Uterus (tissue), 4 donors: ENCODE measurements at places on chromosomes 5 and 9. TPM values are rescaled to one million over a fixed set of nuclear protein-coding genes. Genes with fewer than 3 reads are reported as not detected.

DNA sequence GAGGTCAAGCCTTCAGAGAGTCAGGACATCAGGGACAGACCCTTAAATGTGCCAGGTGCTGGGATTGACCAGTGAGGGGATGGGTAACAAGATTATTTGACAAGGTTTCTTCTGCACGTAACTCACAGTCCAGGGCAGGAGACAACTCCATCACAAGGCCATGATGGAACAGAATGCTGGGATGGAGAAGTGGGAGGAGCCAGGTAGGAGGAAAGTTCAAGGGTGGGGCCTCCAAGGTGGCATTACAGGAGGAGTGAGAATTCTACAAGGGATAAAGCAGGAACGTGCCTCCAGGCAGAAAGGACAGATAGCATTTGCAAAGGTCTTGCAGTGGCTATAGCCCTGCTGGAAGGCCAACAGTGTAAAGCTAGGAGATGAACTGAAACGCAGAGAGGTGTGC lies 102.2 kb downstream of the FGF18 start:
- no peak for DNase-seq

GRCh38 chr5:163458778-163459385 lies 1.0 kb downstream of the NUDCD2 start:
- no peak for DNase-seq

GRCh38 chr5:179241764-179242370 lies 103.4 kb downstream of the ADAMTS2 start:
- peak; percentile 17 for DNase-seq

DNA sequence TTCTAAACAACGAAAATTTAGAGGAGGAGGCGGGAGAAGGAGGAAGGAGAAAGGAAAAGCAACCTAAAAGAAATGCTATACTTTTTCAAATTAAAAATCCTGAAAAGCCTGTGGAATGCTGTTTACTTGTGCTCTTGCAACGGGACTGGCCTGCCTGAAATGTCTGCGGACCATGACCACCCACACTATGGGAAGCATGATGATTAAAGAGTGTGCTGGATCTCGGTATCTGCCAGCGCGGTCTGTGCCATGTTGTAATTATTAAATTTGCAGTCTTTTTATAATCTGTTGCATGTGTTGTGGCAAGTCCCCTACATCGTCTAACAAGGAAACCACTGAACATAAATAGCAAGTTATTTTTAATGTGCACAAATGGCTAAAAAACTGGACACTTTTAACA lies 111.4 kb downstream of the FANCC start:
- no peak for DNase-seq

DNA sequence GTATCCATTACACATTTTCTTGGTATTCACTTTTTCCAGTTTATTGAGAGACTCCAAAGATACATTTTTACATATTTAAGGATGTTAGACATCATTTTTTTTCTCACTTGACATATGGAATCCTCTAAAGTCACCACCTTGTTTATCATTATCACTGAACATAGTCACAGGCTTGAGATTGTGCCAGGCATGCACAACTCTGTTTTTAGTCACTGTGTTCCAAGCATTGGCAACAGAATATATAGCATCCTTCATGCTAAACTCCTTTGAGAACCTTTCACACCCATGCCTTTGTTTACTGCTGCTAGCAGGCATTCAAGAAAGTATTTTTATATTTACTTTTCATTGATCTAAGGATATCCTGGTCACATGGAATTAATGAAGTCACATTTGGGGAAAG lies 668.6 kb upstream of the ARRDC3 start:
- no peak for DNase-seq

GRCh38 chr5:32044434-32044833 lies 129.7 kb downstream of the GOLPH3 start:
- no peak for DNase-seq

GRCh38 chr9:89154651-89155336 lies 23.8 kb downstream of the SHC3 start:
- DNase-seq: no peak

GRCh38 chr5:71475788-71476384 lies 20.4 kb downstream of the BDP1 start:
- no peak for DNase-seq

GRCh38 chr5:44845777-44846176 lies 37.0 kb downstream of the MRPS30 start:
- no peak for DNase-seq

GRCh38 chr5:126108470-126108869 lies 314.7 kb upstream of the GRAMD2B start:
- no peak for DNase-seq

- DNase-seq: peak; percentile 31
These were observed 1.8 kb downstream of the POU4F3 start for GRCh38 chr5:146340260-146341081.

DNA sequence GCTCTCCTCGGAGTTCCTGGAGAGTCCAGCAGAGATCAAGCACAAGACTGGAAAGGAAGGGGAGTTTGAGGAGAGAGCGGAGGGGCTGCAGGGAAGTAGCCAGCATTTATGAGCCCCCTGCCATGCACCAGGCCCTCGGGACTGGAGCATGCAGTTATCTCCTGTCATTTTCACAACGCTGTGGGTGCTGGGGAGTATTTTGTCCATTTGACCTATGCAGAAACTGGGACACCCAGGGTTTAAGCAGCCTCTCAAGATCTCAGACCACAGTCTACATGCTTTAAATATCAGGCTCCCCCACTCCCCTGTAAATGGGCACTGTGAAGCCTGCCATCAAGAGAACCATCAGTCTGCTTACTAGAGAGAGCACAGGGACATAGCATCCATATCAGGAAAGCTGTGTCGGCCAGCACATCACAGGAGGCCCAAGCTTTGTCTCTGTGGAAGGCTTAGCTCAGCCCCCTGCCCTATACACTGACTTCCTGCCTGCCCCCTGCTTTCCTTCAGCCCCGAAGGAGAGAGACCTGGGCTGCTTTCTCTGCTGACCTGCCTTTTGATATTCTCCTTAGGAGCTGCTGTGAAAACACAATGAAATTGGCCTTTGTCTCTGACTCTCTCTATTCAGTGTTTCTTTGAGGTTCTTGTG lies 7.3 kb downstream of the FOXI1 start:
- no peak for DNase-seq

DNA sequence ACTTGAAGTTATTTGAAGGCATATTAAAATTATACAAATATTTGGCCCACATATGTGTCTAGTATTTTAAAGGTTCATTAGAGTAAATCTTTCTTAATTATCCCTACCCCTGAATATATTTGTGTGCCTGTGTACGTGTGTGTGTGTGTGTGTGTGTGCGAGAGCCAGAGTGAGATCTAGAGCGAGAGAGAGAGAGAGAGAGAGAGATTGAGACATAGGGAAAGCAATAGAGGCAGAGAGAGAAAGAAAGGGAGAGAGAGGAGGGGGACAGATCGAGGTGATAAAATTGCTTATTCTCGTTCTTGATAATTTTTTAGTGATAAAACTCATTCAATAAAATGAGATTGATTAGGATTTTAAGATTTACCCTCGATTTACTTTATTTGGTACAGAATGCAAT lies 47.4 kb downstream of the ADAMTS19 start:
- no peak for DNase-seq

DNA sequence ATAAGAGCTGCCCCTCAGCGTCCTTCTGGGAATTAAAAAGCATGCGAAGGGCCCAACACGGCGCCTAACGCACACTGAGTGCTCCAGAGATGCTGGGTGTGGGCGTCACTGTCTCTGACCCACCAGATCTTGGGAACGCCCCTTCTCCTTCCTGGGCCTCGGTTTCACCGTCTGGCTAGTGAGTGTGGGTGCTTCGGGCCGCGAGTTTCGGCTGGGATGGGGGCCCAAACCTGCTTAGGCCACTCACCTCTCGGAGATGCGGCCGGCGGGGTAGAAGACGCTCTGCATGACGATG lies 3.7 kb downstream of the PIP5KL1 start:
- DNase-seq: no peak

GRCh38 chr5:61076626-61077025 lies 85.6 kb downstream of the SMIM15 start:
- no peak for DNase-seq

DNA sequence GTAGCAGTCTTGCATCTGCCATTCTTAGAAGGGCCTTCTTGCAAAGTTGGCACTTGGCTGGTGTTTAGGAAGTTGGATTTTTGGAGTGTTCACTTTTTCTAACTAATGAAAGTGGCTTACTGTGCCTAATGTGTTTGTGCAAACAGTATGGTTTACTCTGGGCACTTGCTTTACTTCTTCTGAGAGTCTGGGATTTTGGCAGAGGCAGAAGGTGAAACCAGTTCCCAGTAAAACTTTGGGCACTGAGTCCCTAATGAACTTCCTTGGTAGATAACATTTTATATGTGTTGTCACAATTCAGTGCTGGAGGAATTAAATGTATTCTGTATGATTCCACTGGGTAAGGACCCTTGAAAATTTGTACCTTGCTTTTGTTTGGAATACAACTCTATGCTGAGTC lies 155.7 kb downstream of the FAM170A start:
- no peak for DNase-seq

DNA sequence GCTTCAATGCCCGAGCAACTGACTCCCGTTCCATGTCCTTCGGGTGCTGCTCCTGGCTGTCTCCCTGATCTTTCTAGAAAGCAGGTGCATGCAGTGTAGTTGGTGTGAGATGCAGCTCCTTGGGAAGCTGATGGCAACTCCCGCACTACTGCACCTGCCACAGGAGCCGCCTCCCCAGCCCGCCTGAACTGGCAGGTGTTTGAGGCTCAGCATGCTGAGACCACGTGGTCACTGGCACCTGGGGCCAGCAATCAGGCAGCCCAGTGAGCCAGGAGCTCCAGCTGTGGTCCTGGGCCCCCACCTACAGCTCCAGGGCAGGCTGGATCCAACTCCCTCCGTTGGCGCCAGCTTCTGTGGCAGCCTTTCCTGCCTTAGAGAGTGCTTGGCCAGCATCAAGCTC lies 111.5 kb downstream of the ICE1 start:
- no peak for DNase-seq

DNA sequence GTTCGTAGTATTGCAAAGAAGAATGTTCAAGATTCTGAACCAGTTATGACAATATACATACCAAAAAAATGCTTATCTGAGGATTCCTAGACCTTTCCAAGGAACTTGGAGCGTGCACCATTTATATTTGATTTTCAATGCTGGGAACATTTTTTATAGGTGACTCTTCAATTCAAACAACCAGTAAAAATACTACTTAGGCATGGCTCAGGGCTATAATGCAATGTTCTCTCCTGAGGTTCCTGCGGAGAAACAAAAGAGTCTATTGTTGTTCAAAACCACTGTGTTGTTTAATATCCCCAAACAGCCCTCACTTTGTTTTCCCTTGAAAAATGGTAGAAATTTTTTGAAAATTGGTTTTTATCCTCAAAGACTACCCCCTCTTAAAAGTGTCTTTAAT lies 335.7 kb upstream of the IZUMO3 start:
- DNase-seq: no peak

DNA sequence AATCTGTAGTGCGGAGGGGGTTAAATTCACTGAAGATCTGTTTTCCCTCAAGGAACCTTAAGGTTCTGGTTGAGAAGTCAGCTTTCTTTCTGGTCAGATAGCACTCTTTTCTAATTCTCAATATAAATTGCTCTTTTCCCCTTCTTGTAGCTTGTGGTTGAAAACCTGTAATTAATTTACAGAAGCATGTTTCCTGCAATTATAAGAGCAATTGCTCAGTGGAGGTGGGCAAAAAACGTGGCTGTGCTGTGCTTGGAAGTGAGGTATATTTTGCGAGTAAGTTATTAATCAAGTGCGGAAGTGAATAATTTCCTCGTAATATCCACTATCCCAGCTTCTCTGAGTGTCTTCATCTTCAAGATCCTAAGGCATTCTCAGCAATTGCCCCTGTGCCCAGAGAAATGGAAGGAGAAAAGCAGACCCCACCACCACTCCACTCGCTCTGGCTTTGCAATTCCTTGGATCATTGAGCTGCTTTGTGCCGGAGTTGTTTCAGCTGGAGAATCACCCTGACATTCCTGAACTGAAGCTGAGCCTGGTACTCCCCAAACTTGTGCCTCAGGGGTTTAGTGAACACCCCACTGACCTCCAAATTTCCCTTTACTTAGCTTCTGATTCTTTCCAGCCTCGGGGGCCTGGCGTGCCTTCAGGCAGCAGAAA lies 140.6 kb downstream of the LRRC70 start:
- no peak for DNase-seq

DNA sequence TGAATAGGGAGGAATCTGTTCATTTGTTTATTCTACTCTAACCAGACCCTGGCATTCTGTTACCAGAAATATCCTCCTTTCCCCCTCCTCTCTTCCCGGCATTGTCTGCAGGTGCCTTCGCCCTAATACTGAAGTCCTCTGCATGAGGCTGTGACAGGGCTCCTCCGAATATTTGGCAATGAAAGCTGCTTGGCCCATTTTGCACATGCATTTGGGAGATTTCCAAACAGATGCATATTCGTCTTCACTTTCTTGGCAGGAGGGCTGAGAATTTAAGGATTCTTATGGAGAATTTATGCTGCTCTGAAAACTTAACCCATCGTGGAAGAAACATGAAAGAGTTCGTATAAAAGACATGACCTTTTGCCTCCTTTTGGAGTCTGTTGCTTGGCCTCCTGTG lies 484.0 kb downstream of the ZNF608 start:
- no peak for DNase-seq

DNA sequence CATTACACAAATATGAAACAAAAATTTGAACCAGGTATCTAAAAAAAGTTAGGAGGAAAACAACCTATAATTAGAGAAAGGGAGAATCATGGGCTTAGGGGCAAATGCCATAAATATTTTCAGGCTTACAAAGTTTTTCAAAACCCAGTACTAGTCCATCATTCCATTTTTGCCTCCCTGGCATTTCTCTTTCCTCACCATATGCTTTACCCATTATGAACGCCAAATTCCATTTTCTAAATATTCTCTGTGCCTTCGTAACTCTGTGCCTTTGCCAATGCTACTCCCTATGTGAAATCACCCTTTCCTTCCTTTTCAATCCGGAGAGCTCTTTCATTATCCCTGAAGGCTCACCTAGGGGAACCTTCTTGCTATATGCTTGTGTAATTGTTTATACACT lies 434.1 kb downstream of the ZSWIM6 start:
- no peak for DNase-seq

GRCh38 chr9:70382709-70383605 lies 31.5 kb downstream of the KLF9 start:
- DNase-seq: no peak

GRCh38 chr9:129458663-129459546 lies 162.0 kb downstream of the C9orf50 start:
- peak; percentile 70 for DNase-seq

The PCDHB8 gene
- total RNA-seq: 5.4 TPM

The VCAN gene
- 72.0 TPM for total RNA-seq

The PCDHA2 gene
- 0.26 TPM for total RNA-seq

The TRPM6 gene
- 2.9 TPM for total RNA-seq

The DDX41 gene
- 123 TPM for total RNA-seq

The GCNT4 gene
- 4.0 TPM for total RNA-seq

The NNT gene
- total RNA-seq: 53.5 TPM

The F2RL1 gene
- total RNA-seq: 3.3 TPM

The RGS3 gene
- total RNA-seq: 16.2 TPM

The OLFML2A gene
- 86.5 TPM for total RNA-seq

The PRSS3 gene
- not detected for total RNA-seq
